ENCODE measurements at places on chromosomes 5 and 9.

GRCh38 chr5:173238312-173239232 lies 3.6 kb upstream of the NKX2-5 start:
- DNase-seq: no peak

GRCh38 chr5:179852993-179853547 lies 5.5 kb downstream of the MRNIP start:
- no peak for DNase-seq

- DNase-seq: no peak
Measured at GRCh38 chr5:110268283-110268682, 458.2 kb downstream of the TMEM232 start.

GRCh38 chr5:125210242-125210947 lies 464.0 kb upstream of the ZNF608 start:
- DNase-seq: no peak

DNA sequence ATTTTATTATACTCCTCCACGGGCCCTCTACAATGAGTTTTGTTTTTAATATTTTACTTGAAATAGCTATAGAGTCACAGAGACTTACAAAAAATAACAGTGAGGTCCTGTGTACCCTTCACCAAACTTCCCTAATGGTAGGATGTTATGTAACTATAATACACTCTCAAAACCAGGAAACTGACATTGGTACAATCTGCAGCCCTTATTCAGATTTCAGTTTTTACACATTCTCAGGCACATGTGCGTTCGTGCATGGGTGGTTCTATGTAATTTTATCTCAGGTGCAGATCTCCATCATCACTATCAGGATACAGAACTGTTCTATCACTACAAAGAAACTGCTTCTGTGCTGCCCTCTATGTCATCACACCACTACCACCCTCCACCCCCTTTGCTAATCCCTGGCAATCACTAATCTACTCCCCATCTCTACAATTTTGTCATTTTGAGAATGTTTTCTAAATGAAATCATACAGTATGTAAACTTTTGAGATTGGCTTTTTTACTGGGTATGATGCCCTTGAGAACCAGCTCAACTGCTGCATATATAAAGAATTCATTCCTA lies 16.4 kb downstream of the RAB14 start:
- no peak for DNase-seq

DNA sequence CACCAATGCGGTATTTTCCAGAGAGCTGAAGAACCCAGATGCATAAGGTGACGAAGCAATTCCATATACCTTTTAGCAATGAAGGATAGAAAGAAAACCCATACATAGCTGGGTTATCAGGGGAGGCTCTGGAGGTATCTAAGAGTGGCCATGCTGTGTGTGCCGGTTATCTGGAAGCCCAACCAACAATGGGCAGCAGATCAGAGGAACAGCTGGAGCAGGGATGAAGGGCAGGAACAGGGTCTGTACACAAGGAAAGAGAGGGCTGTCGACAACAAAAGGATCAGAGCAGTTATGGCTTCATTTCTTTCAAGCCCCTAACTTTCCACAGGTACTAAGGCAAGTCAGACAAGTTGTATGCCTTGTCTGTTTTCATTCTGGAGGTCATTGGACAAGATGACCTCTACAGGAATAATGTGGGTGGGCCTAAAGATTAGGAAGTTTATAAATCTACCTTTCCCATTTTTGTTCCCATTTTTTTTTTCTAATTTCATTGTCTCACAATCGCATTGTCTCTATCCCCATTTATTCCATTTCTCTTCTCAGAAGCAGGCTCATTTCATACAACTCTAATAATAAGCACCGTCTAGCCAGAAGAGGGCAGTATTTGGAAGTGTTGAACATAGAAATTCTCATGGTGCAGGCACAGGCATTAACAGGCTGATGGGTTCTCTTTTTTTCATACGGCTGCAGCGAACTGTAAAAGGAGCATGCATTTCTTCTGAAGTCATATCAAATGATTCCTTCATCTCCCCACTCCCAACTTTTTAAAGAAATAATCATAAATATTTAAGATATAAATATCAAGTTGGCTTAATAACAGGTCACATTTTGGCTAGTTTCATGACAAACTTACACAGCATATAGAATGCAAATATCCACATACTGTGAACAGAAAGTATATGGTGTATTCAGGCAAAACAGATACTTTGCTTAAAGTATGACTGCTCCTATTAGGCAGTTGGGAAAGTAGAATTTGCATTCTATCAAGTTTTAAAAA lies 63.5 kb downstream of the ZNF474 start:
- DNase-seq: no peak

GRCh38 chr5:145110181-145110580 lies 725.0 kb downstream of the PRELID2 start:
- no peak for DNase-seq

DNA sequence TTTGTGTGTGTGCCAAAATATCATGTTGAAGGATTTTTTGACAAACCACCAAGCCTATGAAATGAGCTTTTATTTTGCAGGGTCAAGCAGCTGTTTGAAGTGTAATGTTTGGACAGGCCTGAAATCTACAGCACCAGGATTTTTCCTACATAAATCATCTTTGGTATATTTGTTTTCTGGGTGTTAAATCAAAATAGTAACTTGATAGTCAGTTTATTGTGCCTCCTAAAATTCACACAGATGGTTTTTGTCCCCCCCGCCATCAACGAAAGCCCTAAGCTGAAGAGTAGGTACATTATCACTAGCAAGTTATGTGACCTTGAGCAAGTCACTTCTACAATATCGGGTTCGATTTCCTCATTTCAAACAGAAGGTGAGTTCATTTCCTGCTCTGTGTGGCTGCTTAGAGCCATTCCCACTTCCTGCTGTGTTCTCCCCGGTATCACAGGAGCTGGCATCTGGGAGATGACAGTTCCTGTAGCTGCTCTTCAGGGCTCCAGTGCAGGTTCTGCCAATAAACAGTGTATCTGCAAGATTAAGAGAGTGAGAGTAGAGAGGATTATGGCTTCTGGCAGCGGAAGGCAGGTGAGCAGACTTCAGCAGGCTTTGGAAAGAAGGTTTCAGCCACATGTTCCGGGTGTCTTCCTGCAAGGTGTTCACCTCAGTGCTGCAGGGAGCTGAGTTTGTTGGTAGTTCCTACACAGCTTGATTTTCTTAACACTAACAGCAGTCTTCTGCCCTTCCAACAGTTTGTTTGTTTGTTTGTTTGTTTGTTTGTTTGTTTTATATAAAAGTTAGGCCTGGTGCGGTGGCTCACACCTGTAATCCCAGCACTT lies 48.4 kb upstream of the GNE start:
- no peak for DNase-seq

- no peak for DNase-seq
Measured at GRCh38 chr5:116488356-116489041, 86.1 kb downstream of the SEMA6A start.

GRCh38 chr5:71623221-71623794 lies 36.2 kb downstream of the MCCC2 start:
- DNase-seq: no peak

GRCh38 chr5:57243286-57244137 lies 69.7 kb downstream of the GPBP1 start:
- DNase-seq: no peak

GRCh38 chr5:38916802-38917201 lies 71.0 kb downstream of the OSMR start:
- no peak for DNase-seq

- DNase-seq: no peak
Measured at GRCh38 chr5:143213851-143214363, 189.6 kb downstream of the NR3C1 start.

- no peak for DNase-seq
Measured at GRCh38 chr5:127916885-127917573, 166.5 kb upstream of the SLC12A2 start.

GRCh38 chr5:150694612-150695011 lies 6.2 kb downstream of the RBM22 start:
- DNase-seq: no peak

DNA sequence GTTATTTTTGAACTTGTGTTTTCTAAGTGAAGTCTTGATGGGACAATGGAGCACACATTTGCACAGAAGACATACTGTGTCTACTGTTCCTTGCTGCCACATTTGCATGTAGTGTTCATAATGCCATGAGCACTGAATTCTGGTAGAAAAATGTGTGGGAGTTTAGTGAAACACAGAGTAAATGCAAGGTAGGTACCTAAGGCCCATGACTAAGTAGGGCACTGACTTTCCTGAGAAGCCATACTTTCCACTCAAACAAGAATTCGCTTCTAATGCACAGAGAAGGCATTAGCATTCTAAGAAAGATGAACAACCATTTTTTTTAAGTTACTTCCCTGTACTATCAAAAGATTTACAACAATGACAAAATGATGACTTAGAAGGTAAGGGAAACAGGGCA lies 282.2 kb downstream of the MAN2A1 start:
- no peak for DNase-seq

DNA sequence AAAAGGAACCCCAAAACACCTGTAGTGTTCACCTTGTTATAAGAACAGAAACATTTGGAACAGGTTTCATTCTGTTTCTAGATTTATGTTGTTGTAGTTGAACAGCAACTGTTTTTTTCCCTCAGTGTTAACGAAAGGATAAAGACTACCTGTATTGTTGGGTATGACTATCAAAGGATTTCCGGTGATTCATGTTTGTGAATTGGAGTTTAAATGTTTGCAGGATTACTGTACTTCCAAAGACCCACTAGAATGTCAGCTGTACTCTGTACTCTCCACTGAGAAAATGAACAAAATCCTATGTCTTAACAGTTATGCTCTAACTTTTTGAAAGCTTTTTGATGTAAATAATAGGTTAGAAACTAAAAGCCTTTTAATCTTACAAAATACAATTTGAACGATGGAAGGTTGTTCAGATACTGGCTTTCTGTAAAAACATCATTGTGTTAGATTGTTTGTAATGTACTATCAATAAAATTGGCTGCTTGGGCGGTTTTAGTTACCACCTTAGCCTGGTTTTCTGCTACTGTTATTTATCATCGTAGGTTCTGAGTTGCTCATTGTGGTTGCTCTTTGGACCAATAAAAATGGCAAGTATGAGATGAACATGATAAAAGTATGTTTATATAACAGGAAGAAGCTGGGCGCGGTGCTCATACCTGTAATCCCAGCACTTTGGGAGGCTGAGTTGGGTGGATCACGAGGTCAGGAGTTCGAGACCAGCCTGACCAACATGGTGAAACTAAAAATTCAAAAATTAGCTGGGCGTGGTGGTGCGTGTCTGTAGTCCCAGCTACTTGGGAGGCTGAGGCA lies 44.1 kb downstream of the DCP2 start:
- DNase-seq: no peak

- no peak for DNase-seq
Measured at GRCh38 chr5:143886651-143887638, 75.0 kb downstream of the HMHB1 start.

- DNase-seq: no peak
Measured at GRCh38 chr5:113336975-113337374, 97.8 kb downstream of the TSSK1B start.

GRCh38 chr5:129406440-129406839 lies 53.7 kb upstream of the ADAMTS19 start:
- DNase-seq: no peak

GRCh38 chr5:158958021-158958994 lies 141.4 kb downstream of the EBF1 start:
- DNase-seq: no peak

GRCh38 chr5:6236170-6236793 lies 142.1 kb downstream of the MED10 start:
- no peak for DNase-seq

DNA sequence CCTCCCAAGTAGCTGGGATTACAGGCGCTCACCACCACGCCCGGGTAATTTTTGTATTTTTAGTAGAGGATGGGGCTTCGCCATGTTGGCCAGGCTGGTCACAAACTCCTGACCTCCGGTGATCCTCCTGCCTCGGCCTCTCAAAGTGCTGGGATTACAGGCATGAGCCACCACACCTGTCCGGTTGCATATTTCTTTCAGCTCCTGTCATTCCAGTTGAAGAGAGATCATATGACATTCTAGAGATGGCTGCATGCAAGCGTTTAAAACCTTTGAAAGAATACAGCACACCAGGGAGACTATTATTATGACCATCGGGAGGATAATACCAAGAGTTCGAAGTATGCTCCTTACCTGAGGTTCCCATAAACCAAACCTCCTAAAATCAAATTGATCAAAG lies 9.6 kb upstream of the NIM1K start:
- DNase-seq: no peak

DNA sequence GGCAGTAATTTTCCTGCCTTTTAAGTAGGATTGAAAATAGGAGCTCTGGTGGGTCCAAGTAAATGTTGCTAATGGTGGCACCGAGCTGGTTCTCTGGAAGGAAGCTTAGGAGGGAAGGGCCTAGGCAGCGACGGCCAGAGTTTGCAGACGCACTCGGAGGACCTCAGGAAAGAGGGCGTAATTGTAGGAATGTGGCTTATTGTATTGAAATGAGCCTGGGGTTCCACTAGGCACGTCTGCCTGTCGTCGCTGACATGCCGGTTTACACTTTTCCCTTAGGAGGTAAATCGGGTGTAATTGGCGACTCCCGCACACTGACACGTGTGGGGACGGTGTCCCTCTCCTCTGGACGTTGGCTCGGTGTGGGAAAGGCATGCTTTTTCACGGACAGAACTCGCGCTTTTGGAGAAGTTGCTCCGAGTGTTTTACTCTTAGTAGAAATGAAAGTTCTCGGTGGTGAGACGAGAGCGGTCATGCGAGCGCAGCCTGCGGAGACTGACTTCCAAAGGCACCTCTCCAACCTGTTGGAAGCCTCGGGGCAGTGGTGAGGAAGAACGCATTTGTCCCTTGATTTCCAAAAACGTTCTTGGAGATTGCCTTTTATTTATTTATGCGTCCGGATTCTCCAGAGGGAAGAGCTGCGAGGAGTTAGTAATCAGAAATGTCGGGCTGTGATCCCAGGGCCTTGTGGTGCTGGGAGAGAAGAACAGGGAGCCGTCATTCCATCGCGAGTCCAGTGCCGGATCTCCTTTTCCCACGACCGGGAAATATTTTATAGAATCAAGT lies 1.3 kb downstream of the NR4A3 start:
- no peak for DNase-seq

- DNase-seq: no peak
Measured at GRCh38 chr5:107776922-107777740, 106.4 kb upstream of the EFNA5 start.

GRCh38 chr5:1412163-1412562 lies 33.1 kb downstream of the SLC6A3 start:
- no peak for DNase-seq

DNA sequence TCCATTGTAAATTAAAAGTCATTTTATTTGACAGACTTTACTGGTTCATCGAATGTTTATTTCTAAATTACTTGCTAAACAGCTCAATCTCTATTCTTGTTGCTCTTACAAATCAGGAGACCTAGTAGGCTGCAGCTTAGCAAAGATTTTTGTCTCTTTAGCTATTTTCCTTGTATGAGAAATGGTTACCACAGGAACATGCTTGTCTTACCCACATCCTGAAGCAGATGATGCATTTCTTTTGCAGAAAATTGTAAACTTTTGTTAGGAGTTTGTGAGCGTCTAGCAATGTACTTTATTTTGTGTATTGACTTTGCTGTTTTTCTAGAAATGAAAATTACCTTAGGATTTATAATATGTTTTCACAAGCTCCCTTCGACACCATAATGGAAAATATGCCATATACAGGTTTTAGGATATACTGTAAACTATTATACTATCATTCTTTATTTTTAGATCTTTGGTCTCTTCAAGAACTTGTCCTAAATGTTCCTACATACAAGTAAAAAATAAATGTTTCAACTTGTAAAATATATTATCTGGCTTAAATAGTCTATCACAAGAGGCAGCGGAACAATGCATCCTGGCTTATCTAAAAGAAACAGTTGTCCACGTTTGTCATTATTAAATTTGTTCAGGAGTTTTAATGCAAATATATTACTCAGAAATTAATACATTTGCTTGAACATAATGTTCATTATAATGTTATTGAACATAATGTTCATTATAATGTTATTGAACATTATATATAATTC lies 54.1 kb downstream of the SPEF2 start:
- no peak for DNase-seq

- no peak for DNase-seq
Measured at GRCh38 chr9:121954477-121955140, 138.5 kb downstream of the TTLL11 start.

Measured in NCI-H2081 treated with DMSO at 0.1 percent for 48 hours (cell line).